ENCODE measurements at places on chromosomes 7 and 10.
A peak's percentile ranks its signal among the peaks of the same experiment; 100 is the strongest.

DNA sequence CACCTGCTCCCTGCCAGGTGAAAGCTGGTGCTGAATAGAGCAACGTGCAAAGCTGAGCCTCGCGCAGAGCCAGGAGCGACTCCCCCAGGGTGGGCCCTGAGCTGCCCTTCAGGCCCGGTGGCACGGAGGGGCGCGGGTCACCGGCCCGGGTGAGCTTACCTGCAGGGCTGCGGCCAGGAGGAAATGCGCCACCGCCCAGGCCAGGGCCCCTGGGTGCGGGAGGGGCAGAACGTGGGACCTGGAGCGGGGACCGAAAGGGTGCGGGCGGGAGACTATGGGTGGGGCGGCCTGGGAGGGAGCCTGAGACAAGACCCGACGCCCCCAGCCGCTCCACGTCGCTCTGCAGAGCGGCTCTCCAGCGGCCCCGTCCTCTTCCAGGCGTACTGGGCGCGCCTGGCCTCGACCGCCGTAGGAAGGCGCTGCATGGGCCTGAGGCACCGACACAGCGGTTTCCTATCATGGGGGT, 122.1 kb downstream of the BTAF1 start:
- no peak for DNase-seq

- DNase-seq: no peak
Measured at GRCh38 chr10:61779276-61779675, 116.5 kb downstream of the CABCOCO1 start.

DNA sequence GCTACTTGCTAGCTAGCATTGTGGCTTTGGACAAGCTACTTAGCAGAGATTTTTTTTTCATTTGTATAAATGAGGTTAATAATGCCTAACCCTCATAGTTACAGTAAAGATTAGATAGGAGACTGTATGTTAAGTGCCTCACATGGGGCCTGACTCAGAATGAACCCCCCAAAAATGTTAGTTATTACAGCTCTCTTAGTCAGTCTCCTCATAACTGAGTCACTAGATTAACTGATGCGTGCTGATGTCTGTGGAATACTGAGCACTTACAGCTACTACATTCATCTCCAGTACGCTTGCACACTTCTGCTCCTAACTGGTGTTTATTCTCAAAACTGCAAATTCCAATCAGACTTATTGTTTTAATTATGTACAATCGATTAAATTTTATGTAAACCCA, 315.3 kb downstream of the SNX13 start:
- peak; percentile 89 for DNase-seq

DNA sequence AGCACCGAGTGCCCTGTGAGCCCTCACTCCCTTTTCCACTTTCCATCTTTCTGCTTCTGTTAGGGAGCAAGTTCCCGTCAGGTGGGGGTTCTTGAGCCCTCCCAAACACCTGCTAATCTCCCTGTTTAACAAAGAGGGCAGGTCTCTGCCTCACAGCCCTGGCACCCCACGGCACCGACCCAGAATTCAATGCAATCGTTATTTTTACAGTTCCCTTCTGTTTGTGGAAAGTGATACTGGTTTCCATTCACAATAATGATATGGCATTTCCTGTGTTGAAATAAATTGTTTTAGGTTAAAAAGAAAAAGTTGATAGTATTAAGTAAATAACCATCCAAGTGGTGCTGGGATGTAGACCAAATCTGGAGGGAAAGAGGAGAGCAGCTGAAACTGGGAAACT, 38.8 kb upstream of the SLC29A3 start:
- no peak for DNase-seq

DNA sequence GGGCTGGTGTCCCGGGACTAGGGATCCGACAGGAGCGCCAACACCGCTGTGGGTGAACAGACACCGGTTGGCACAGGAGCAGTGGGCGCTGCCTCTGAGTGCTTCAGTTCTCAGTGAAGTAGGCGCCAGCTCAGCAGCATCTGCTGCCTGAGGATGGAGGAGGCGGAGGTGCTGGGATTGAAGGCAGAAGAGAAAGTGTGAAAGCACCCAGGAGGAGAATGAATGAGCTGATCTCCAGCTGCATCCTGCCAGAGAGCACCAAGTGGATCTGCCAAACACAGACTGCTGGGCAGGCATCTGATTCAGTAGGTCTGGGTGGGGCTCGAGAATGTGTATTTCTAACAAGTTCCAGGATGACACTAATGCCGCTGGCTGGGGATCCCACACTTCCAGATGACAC, 74.5 kb downstream of the LANCL2 start:
- DNase-seq: no peak

GRCh38 chr7:134444198-134444960, 14.5 kb downstream of the AKR1B1 start:
- DNase-seq: no peak
